Activated naive CD4-positive, alpha-beta T cell treated with anti-CD3 and anti-CD28 coated beads, Interleukin-2, amount 50 U/mL, for 16 hours (primary cell): ENCODE measurements at places on chromosomes 1 and 21.

DNA sequence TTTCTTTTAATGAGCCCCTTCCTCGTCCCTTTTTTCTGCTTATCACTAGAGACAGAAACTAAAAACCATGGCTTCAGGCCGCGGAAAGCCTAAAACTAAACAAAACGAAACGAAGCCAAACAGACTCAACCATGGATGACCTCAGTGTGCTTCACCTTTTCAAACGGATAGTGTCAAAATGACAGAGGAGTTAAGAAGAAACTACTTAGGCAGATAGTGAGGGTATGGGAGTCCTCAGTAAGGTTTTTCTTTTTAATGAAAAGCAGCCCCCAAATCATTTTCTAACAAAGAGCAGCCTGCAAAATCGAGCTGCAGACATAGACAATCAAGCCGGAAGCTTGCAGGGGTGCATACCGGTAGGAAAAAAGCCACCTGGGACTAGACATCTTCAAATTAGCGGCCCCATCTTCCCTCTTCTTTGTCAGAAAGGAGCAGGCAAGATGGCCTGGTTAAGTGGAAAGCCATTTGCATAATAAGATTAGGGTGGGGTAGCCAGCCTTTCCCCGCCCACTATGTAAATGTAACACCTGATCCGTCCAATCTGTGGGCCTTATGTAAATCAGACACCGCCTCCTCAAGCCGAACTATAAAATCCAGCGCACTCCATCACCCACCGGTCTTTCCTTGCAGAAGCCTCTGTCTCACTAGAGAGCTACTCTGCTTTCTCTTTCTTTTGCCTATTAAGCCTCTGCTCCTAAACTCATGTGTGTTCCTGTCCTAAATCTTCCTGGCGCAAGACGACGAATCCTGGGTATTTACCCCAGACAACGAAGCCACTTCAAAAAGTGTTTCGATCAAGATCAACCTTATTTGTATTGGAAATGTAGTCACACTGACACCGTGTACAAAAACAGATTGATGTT is 6.2 kb upstream of the ERO1B start:
- DNase-seq = no peak

DNA sequence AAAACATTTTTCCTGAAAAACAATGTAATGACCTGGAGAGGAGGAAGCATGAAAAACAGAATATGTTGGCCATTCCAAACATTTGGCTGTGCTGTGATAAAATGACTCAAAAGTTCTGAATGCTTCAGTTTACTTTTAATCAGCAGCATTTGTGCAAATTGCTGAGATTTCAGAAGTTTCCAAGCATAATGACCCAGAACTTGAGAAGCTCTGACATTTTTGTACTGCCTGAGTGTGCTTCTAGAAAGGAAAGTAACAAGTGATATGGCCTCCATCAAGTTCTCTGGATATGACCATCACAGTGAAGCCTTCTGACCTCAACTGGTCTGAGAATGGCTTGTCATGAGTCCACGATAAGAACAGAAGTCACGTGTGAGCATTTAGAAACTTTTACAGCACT is 283.4 kb upstream of the ZRANB2 start:
- DNase-seq = no peak

DNA sequence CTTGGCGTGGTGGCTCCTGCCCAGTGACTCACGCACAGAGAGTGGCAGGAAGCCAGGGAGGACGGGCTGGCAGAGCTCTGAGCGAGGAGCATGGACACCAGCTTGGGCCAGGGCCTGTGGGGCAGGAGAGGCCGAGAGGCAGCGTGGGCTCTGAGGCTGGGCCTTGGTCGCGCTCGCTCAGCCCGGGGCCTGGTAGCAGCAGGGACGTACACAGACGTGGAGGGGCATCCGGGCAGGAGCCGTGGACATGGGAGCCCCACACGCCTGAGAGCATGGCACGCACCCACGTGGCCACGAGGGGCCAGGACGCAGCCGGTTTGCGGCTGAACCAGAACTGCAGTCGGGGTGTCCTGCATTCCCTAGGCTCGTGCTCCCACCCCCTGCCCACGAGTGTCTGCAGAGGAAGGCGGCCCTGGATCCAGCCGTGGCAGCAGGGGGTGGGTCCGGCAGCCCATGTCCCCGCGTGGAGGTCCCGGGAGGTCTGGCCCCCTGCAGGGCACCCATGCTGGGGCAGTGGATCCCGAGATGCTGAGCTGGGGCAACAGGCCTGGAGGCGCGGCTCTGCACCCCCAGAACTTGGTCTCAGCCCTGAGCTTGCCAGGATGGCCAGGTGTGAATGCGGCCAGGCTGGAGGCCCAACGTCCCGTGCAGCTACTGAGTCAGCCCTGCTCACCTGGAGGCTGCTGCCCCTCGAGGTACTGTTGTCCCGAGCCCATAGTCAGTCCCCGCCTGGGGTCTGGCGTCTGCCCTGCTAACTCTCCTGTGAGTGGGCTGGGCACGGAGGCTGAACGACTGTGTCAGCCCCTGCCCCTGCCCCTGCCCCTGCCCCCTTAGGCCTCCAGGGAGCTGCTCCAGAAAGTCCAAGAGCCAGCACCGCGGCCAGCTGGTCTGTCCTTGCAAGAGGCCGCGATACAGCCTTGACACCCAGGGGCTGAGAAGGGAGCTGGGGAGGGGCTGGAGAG is 61.6 kb downstream of the SLX9 start:
- no peak for DNase-seq

- no peak for DNase-seq
These were observed 207.4 kb upstream of the RUNX1 start for GRCh38 chr21:35256468-35256988.

- DNase-seq = peak; percentile 63
These were observed 88.3 kb upstream of the SGIP1 start for GRCh38 chr1:66445492-66446181.

- no peak for DNase-seq
These were observed 204.8 kb downstream of the SMYD3 start for GRCh38 chr1:246302251-246302625.

DNA sequence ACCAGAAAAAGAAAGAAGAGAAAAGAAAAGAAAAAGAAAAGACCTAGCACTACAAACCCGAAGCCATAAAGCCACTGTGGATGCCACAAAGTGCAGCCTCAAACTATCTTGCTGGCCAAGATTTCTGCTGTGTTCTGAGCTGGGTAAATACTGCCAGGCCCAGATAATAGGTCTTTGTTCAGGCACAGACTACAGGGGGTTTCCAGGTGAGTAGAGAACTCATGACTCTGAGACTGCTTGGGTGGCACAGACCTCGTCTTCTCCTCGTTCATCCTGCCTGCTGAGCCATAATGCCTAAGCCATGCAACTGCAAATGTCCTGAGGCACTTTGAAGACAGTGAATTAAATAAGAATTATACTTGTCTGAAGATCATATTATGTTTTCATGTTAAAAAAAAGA is 651.8 kb downstream of the LMO4 start:
- no peak for DNase-seq

DNA sequence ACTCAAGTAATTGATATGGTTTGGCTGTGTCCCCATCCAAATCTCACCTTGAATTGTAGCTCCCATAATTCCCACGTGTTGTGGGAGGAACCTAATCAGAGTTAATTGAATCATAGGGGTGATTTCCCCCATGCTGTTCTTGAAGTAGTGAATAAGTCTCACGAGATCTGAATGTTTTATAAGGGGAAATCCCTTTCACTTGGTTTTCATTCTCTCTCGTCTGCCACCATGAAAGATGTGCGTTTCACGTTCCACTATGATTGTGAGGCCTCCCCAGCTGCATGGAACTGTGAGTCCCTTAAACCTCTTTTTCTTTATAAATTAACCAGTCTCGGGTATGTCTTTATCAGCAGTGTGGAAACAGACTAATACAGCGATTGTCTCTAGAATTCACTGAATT is 135.4 kb downstream of the BACH1 start:
- DNase-seq = no peak

DNA sequence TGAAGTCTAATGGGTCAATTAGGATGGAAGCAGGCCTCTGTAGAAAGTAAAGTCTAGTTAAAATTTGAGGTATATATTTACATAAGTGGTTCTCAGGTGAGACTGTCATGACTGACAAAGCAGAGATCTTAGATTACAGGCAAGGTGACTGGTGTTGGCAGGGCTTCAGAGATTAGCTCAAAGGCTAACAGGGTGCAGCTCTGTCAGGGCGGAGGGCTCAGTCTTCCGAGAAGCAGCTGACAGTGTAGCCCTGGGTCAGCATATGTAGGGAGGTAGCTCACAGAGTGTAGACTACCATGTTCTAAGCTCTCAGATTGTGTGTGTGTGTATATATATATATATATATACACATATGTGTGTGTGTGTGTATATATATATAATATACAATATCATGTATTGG is 54.7 kb downstream of the RBM11 start:
- no peak for DNase-seq

GRCh38 chr1:226943156-226943555 is 3.1 kb downstream of the COQ8A start:
- no peak for DNase-seq

- no peak for DNase-seq
These were observed 900.6 kb downstream of the NCAM2 start for GRCh38 chr21:21898801-21899200.

- no peak for DNase-seq
These were observed 41.0 kb upstream of the ST6GALNAC5 start for GRCh38 chr1:76826072-76826845.

- DNase-seq = no peak
These were observed 4.5 kb upstream of the GALE start for GRCh38 chr1:23805025-23805424.

GRCh38 chr1:202279806-202280205 is 61.9 kb downstream of the UBE2T start:
- no peak for DNase-seq

GRCh38 chr1:17184161-17184665 is 20.7 kb upstream of the PADI1 start:
- no peak for DNase-seq

DNA sequence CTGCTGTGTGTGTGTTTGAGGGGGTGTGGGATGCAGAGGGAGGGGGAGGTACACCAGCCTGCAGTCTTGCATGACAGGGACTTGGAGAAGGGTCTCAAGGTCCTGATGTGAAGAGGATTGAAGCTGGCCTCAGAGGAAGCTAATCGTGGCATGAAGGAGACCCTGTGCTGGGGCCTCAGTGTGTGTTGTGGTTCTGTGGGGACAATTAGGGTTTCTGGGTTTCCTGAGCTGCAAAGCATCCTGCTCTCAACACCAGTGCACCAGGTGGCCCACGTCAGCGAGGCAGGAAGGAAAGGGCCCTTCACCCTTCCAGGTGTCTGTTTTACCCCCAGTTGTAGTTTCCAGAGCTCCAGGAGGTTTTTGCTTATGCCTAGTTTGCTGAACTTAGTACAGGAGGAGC is 52.8 kb downstream of the TENT5C start:
- no peak for DNase-seq

GRCh38 chr21:44897326-44898010 is 23.2 kb downstream of the ITGB2 start:
- DNase-seq = no peak

DNA sequence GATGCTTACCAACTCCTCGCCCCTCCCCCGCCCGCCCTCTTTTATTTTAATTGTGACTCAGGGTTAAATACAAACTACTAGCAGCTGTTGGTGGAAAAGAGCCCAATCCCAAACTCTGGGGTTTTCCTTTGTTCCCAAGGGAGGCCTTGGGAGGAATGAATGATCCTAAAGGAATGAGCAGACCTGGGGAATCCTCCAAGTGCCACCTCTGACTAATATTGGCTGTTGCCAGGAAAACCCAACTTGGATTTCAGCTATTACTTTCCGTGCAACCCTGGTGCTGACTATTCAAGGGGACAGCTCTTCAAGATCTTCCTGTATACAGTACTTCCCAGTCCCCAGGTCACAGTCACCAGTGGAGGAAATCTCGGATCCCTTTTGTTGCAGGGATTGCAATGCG is 1.3 kb upstream of the S100A10 start:
- DNase-seq = no peak
